Amygdala (tissue), 56 donors: ENCODE measurements at places on chromosomes 11 and 22.

GRCh38 chr11:68457898-68458249 is 2.7 kb upstream of the PPP6R3 start:
- DNase-seq, result no peak

DNA sequence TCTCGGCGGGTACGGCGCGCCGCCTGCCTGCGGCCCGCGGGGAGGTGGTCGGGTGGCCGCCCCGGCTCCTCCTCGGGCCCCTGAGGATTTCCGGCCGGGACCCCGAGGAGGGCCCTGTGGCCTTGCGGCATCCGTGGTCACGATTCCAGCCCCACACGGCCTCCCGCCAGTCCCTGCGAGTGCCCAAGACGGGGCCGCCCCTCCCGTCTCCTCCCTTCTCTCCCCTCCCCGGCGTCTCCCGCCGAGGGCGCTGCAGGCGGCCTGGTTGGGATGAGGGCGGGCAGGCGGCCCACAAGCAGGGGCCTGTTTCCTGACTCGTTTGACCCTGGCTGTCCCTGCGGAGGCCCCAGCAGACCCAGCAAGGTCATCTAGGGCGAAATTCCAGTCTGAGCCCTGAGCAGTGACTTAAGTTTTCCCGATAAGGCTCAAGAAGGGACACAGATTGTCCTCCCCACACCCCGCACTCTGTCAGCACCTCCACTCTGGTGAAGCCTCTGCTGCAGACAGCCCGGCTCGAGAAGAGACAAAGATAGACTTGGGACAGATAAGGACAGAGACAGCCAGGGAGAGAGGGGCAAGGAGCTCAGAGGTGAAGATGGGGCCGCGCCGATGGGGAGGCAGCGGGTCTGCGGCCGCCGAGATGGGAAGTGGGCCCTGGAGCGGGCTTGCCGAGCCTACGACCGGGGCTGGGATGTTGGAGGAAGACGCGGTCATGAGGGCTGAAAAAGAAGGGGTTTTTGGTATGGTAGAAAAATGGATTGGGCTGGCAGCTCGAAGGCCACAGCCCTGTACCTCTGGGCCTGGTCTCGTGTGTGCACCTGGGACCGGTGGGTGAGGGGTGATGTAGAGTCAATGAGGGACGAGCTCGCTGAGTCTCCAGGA is 95.0 kb downstream of the SWAP70 start:
- peak; percentile 21 for DNase-seq

- no peak for DNase-seq
Observed at GRCh38 chr22:30288419-30289140, 725 bp downstream of the CASTOR1 start.

- DNase-seq, result peak; percentile 47
Observed at GRCh38 chr22:50271519-50271970, 1.4 kb upstream of the MAPK11 start.

DNA sequence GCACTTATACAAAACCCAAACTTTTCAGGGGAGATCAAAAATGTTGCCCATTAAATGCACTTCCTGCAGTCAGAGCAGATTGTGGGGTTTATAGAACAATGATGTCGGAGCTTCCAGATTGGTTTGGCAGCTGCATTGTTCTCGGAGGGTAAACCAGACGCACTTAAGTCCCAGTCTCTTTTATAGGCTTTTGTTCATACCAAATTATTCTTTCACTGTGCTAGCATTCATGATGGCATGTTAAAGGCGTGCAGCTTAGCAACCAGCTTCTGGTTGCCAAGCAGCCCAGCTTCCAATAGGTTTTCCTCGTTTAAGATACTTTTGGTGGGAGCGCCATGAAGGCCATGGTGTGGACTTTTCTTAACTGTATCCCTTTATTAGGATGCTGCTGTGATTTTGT is 40.9 kb downstream of the ZC3H12C start:
- no peak for DNase-seq
